ENCODE measurements at places on chromosomes 13 and 19.
A peak's percentile ranks its signal among the peaks of the same experiment; 100 is the strongest.

DNA sequence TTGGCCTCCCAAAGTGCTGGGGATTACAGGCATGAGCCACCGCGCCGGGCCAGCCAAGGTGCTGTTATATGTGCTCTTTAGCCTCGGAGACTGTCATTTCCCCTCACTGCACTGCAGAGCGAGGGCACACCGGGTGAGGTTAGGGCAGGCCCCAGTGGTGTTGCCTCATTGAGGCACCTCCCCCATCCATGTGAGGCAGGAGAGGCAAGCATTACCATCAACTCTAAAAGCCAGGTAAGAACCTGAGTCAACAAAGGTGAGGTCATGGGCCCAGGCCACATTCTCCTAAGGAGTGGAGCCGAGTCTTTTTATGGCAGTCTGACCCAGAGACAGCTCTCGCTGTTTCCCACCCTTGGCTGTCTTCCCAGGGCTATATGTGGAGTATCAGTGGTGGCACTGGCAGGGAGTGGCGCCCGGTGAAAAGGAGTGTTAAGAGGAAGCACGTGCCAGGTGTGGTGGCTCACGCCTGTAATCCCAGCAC is 10.9 kb downstream of the B3GNT8 start:
- no peak overlapping the region for H3K27ac ChIP-seq
- H3K4me1 ChIP-seq, result no peaks in the 10 kb centered on the region
- H3K36me3 ChIP-seq, result peaks cover 51% of the 10 kb centered on the region
- no peaks in the 10 kb centered on the region for H3K27me3 ChIP-seq
- H3K4me3 ChIP-seq, result no peak overlapping the region

GRCh38 chr13:23771956-23772355 is 117.2 kb downstream of the MIPEP start:
- peaks cover 14% of the 10 kb centered on the region for H3K4me1 ChIP-seq
- H3K27me3 ChIP-seq, result no peaks in the 10 kb centered on the region
- no peaks in the 10 kb centered on the region for H3K36me3 ChIP-seq
- no peak overlapping the region for H3K4me3 ChIP-seq

- H3K4me1 ChIP-seq, result no peaks in the 10 kb centered on the region
- H3K27ac ChIP-seq, result peak overlapping the region; percentile 76
- DNase-seq, result peak; percentile 39
- H3K4me3 ChIP-seq, result peak overlapping the region; percentile 79
Measured at GRCh38 chr19:56403261-56403660, 871 bp upstream of the ZNF583 start.

- no peak for DNase-seq
- no peak overlapping the region for H3K27ac ChIP-seq
- H3K4me1 ChIP-seq, result no peaks in the 10 kb centered on the region
- peaks cover 11% of the 10 kb centered on the region for H3K36me3 ChIP-seq
- no peaks in the 10 kb centered on the region for H3K27me3 ChIP-seq
Measured at GRCh38 chr19:30011051-30011578, 69.1 kb downstream of the URI1 start.

DNA sequence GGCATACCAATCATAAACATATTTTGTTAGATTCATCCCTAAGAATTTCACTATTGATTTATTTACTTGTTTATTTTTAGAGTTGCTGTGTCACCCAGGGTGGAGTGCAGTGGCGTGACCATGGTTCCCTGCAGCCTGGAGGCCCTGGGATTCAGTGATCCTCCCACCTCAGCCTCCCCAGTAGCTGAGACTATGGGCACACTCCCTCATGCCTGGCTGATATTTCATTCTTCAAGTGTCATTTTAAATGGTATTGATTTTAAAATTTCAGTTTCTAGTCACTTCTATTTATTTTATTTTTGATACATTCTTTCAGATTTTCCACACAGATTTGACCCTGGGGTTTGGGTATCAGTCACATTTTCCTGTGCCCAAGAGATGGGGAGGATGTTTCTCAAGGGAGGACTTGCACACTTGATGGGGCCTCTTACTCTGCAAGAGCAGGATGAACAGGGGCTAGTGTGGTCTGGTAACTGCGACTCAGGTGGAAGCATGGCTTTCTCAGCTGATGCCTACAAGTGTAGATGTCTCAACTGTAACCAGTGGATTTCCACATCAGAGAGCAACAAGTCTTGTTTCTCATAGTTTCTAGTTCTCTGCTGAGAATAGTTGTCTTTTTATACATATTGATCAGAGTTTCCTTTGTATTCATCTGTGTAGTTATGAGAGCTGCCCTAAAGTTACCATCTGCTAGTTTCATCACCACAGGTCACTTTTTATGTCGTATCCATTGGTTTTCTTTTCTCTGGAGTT is 40.2 kb downstream of the CCNE1 start:
- no peak overlapping the region for H3K4me3 ChIP-seq
- H3K27ac ChIP-seq, result no peak overlapping the region
- H3K36me3 ChIP-seq, result no peaks in the 10 kb centered on the region
- no peaks in the 10 kb centered on the region for H3K4me1 ChIP-seq

DNA sequence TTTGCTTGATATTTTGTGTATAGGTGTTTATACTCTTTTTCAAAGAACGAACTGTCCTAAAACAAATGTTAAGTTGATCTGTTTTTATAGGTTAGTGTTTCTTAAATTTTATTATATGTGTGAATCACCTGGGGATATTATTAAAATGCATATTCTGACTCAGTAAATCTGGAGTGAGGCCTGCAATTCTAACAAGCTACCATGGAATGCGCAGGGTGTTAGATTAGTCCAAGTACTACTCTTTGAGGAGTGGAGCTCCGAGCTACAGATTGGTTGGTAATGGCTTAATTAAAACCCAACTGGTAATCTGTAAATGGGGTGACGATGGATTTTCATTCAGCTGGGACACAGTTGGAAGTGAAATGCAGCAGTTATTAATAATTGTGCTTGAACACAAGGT is 214.1 kb upstream of the UFM1 start:
- H3K4me3 ChIP-seq, result no peak overlapping the region
- no peaks in the 10 kb centered on the region for H3K4me1 ChIP-seq
- H3K27me3 ChIP-seq, result no peaks in the 10 kb centered on the region

- no peak overlapping the region for H3K4me3 ChIP-seq
- no peak overlapping the region for H3K27ac ChIP-seq
- no peaks in the 10 kb centered on the region for H3K36me3 ChIP-seq
- peaks cover 28% of the 10 kb centered on the region for H3K27me3 ChIP-seq
- DNase-seq, result no peak
Measured at GRCh38 chr13:24540236-24541126, 27.9 kb upstream of the PARP4 start.

- peaks cover 12% of the 10 kb centered on the region for H3K4me1 ChIP-seq
- DNase-seq, result no peak
- no peak overlapping the region for H3K27ac ChIP-seq
- H3K4me3 ChIP-seq, result no peak overlapping the region
Measured at GRCh38 chr13:48443442-48444208, 30.7 kb upstream of the LPAR6 start.

DNA sequence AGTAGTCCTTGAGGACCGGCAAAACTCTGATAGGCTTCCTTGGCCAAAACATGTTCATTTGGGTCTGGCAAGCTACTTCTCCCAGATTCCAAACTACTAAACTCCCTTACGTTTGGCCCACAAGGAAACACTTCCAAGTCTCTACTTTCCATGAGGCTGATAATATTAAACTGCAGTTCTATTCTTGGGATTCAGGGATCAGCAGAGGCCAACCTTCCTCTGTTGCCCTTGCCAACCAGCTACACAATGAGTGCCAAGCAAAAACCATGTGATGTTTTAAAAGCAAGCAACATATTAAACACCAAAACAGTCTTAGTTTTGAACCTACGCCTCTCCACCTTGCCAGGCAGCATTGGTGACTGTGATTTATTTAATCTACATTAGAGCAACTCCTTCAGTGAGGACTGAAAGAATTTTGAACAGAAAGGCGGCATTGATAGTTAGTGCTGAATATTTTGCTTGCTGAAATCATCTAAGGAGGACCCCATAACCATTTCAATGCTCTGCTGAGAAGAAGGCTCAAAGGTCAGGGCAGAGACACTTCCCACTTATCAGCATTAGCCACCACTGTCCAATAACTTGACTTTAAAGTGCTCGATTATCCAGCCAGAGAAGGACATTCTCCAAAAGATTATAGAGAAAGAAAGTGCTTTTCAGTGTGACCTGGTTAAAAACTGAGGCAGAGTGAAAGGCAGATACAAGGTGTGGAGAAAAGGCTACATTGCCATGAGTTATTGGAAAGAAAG is 287.1 kb downstream of the TBC1D4 start:
- peaks cover 3% of the 10 kb centered on the region for H3K4me1 ChIP-seq
- no peak for DNase-seq
- H3K27me3 ChIP-seq, result peaks cover 5% of the 10 kb centered on the region
- no peak overlapping the region for H3K4me3 ChIP-seq

DNA sequence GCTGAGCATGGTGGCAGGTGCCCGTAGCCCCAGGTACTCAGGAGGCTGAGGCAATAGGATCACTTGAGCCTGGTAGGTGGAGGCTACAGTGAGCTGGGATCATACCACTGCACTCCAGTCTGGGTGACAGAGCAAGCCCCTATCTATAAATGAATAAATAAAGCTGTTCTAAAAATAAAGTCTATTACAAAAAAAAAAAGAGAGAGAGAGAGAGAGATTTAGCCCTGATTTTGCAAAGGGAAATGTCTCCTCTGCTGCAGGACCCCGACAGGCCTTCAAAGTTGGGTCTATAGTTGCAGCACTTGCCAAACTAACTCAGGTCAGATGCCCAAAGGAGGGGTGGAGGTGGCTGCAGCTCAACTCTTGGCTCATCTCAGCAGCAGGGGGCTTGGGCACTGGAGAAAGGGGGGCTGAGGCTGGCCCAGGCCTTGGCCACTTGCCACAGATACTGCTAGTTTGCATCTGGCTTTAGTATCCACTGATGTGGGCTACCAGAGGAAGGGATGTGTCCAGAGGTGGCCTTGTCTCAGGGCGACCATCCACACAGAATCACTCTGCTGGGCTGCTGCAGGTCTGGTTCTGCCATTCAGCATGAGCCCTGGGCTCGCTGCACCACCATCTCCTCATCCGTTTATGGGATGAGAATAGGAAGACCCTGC is 30.8 kb upstream of the AKT2 start:
- no peaks in the 10 kb centered on the region for H3K27me3 ChIP-seq
- H3K4me3 ChIP-seq, result no peak overlapping the region
- DNase-seq, result no peak
- no peaks in the 10 kb centered on the region for H3K4me1 ChIP-seq
- peaks cover 12% of the 10 kb centered on the region for H3K36me3 ChIP-seq
- no peak overlapping the region for H3K27ac ChIP-seq

GRCh38 chr13:47420568-47420967 is 523.7 kb upstream of the HTR2A start:
- H3K4me3 ChIP-seq, result no peak overlapping the region
- H3K27ac ChIP-seq, result no peak overlapping the region
- no peaks in the 10 kb centered on the region for H3K27me3 ChIP-seq
- DNase-seq, result peak; percentile 49

DNA sequence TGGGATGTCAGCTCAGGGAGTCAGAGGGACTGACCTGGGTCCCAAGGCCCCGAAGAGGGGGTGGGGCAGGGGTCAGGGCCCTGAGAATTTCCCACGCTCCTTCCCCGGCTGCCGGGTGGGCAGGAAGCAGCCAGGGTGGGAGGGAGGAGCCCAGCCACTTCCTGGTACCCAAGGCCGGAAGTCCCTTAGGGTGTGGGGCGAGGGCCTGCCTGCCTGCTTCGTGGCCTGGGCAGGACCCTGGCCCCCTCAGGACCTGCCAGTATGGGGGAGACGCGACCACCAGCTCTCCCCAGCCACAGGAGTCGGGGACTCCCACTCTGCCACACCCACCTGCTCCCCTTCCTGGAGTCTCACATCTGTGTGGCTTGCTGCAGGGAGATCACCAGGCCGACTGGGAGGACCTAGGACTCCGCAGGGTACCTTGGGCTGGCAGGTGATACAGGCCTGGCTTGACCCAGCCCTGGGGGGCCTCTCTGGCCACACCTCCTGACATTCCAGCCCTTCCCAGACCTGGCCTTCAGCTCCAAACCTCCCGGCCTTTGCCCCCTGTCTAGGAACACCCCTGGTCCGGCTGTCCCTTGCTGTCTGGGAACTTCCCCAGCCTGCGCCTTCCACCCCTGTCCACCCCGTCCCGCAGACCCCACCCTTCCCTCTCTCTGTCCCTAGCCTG is 9.8 kb upstream of the CIRBP start:
- H3K27ac ChIP-seq, result peak overlapping the region; percentile 65
- H3K27me3 ChIP-seq, result no peaks in the 10 kb centered on the region
- peaks cover 52% of the 10 kb centered on the region for H3K4me1 ChIP-seq
- no peak overlapping the region for H3K4me3 ChIP-seq

GRCh38 chr19:54196536-54196935 is 4.1 kb upstream of the RPS9 start:
- peaks cover 9% of the 10 kb centered on the region for H3K36me3 ChIP-seq
- H3K4me3 ChIP-seq, result no peak overlapping the region
- H3K27ac ChIP-seq, result no peak overlapping the region
- H3K4me1 ChIP-seq, result peaks cover 3% of the 10 kb centered on the region

GRCh38 chr19:32363175-32363574 is 17.8 kb downstream of the ZNF507 start:
- H3K4me3 ChIP-seq, result no peak overlapping the region
- peaks cover 28% of the 10 kb centered on the region for H3K36me3 ChIP-seq
- no peaks in the 10 kb centered on the region for H3K27me3 ChIP-seq
- H3K4me1 ChIP-seq, result peaks cover 5% of the 10 kb centered on the region
- DNase-seq, result peak; percentile 45

GRCh38 chr19:10392120-10392519 is 11.2 kb downstream of the CDC37 start:
- H3K27ac ChIP-seq, result no peak overlapping the region
- H3K4me1 ChIP-seq, result no peaks in the 10 kb centered on the region
- peaks cover 41% of the 10 kb centered on the region for H3K36me3 ChIP-seq
- no peak overlapping the region for H3K4me3 ChIP-seq
- DNase-seq, result no peak
- H3K27me3 ChIP-seq, result no peaks in the 10 kb centered on the region

GRCh38 chr19:45526143-45526542 is 18.9 kb downstream of the VASP start:
- H3K27ac ChIP-seq, result no peak overlapping the region
- DNase-seq, result peak; percentile 55
- H3K4me3 ChIP-seq, result no peak overlapping the region

DNA sequence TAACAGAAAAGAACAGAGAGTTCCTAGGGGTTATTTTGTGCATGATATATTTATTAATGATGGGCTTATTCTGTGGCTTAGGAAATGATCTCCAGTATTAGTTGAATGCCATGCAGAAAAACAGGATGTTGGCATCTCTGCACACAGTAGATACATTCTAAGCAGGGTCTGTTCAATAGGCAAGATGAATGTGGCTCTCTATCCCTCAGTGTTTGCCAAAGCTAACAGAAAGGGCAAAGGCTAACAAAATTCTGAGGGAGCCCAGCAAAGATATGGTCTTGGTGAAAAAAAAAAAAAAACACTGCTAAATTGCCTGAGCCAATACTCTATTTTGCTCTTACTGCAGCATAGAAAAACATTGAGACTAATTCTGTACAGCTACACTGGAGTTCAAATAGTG is 1095.8 kb downstream of the UQCRFS1 start:
- no peaks in the 10 kb centered on the region for H3K27me3 ChIP-seq
- H3K4me1 ChIP-seq, result no peaks in the 10 kb centered on the region
- H3K27ac ChIP-seq, result no peak overlapping the region

DNA sequence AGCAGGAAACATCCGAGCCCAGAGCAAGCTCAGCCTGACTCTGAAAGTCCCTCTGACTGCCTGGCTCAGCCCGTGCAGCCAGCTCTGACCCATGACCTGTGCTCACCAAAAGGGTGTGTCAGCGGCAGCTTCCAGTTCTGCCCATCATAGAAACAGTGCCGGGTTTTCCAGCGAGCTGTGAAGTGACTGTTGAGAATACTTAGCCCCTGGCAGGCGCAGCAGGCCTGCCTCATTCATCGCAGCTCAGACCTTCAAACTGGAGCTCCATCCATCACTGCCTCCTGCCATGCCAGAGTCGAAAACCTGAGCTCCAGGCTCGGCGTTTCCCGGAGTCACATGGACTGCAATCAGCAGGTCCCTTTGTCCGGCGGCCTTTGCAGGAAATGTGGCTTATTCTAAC is 16.3 kb upstream of the GSX1 start:
- no peak for DNase-seq
- no peaks in the 10 kb centered on the region for H3K36me3 ChIP-seq
- H3K4me1 ChIP-seq, result no peaks in the 10 kb centered on the region
- no peak overlapping the region for H3K27ac ChIP-seq
